ENCODE measurements at places on chromosomes 16 and 17. TPM values are rescaled to one million over a fixed set of nuclear protein-coding genes. Genes with fewer than 3 reads are reported as not detected.

Gene ADAMTS18
- not detected for total RNA-seq

Gene GDPD3
- total RNA-seq: 22.1 TPM

Gene VAT1L
- 0.12 TPM for total RNA-seq

Gene HAS3
- 3.4 TPM for total RNA-seq

Gene UTS2R
- total RNA-seq: not detected

Gene CIBAR2
- total RNA-seq: not detected

Gene CACNG5
- total RNA-seq: not detected

Gene PEMT
- total RNA-seq: 14.6 TPM

Gene KIF2B
- total RNA-seq: not detected

Gene SLC6A2
- total RNA-seq: not detected

Gene PRSS27
- total RNA-seq: 0.70 TPM

Gene SLFN14
- not detected for total RNA-seq

Gene CDRT15L2
- total RNA-seq: not detected

Gene TGFB1I1
- total RNA-seq: 1.1 TPM

Gene JPT1
- 48.4 TPM for total RNA-seq

Gene SDR42E2
- 2.9 TPM for total RNA-seq

Gene RASD1
- 2.9 TPM for total RNA-seq

Measured in T-cell (primary cell).